ENCODE measurements at places on chromosomes 2 and 18. TPM values are rescaled to one million over a fixed set of nuclear protein-coding genes. Genes with fewer than 3 reads are reported as not detected.

DNA sequence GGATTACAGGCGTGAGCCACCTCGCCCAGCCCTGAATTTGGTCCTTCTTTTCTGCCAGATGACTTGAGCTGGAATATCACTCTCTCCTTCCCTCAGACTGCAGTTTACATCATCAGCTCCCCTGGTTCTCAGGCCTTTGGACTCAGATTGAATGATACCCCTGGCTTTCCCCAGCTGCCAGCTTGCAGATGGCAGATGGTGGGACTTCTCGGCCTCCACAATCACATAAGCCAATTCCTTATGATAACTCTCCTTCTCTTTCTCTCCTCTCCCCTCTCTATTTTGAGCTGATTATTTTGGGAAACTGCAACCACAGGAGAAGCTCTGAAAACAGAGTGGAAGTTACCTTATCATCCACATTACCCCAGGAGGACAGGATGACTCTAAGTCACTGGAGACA is 33.4 kb upstream of the ATP8B1 start:
- no peaks in the 10 kb centered on the region for H3K27me3 ChIP-seq
- no peaks in the 10 kb centered on the region for H3K36me3 ChIP-seq
- no peaks in the 10 kb centered on the region for H3K4me1 ChIP-seq
- H3K27ac ChIP-seq, result no peak overlapping the region
- H3K4me3 ChIP-seq, result no peak overlapping the region
- no peak for DNase-seq

- H3K27ac ChIP-seq, result no peak overlapping the region
- no peaks in the 10 kb centered on the region for H3K4me1 ChIP-seq
- H3K36me3 ChIP-seq, result no peaks in the 10 kb centered on the region
- H3K27me3 ChIP-seq, result no peaks in the 10 kb centered on the region
- H3K4me3 ChIP-seq, result no peak overlapping the region
Observed at GRCh38 chr18:79540904-79541282, 138.7 kb upstream of the CTDP1 start.

GRCh38 chr2:218405086-218405745 is 5.5 kb downstream of the CTDSP1 start:
- H3K4me1 ChIP-seq, result peaks cover 32% of the 10 kb centered on the region
- H3K36me3 ChIP-seq, result peaks cover 44% of the 10 kb centered on the region
- H3K27me3 ChIP-seq, result no peaks in the 10 kb centered on the region
- H3K4me3 ChIP-seq, result peak overlapping the region; percentile 60
- peak overlapping the region; percentile 74 for H3K27ac ChIP-seq

DNA sequence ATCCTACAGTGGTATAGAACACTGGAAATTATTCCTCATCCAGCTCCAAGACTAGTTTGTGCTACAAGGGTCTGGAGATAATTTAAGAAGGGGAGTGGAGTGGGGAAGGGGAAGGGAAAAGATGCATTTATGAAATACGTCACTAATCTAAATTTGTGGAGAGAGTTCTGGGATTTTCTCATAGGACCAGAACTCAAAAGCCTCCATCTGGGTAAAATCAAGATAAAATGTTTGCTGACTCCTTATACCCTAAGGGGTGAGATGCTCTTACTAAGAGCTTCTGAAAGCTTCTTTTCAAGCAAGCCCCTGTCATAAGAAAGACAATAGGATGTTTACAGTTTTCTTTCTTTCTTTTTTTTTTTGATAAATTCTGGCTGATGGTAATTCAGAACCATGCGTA is 88.5 kb upstream of the RBMS1 start:
- peaks cover 15% of the 10 kb centered on the region for H3K4me1 ChIP-seq
- no peak overlapping the region for H3K4me3 ChIP-seq
- DNase-seq, result no peak
- no peaks in the 10 kb centered on the region for H3K36me3 ChIP-seq

GRCh38 chr2:128654408-128654807 is 335.7 kb upstream of the HS6ST1 start:
- H3K4me1 ChIP-seq, result no peaks in the 10 kb centered on the region
- no peaks in the 10 kb centered on the region for H3K36me3 ChIP-seq
- no peak for DNase-seq
- H3K27me3 ChIP-seq, result no peaks in the 10 kb centered on the region
- H3K4me3 ChIP-seq, result no peak overlapping the region
- no peak overlapping the region for H3K27ac ChIP-seq

DNA sequence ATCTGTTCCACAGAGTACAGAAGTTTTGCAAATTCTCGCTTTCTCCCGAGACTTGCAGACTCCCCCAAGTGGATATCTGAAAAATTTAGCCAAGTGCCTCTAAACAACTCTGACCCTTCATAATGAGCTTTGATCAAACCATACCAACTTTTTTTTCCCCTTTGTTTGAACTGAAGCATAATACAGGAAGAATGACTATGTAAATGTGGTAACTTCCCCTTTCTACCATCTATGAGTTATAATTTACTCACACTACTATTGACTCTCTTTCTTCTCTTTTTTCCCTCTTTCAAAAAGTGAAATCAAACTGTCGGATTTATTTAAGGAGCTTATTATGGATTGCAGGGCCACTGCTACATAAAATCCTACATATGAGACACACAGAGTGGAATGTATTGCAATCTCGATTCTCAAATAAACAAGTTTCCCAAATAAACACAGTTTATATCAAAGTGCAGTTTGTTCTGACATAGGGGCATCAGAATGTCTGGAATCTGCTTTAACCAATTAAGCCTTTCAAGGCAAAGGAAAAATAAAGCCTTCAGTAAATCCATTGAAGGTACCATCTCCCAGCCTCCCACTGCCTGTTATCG is 1.4 kb upstream of the ZNF804A start:
- peak overlapping the region; percentile 70 for H3K4me3 ChIP-seq
- no peak overlapping the region for H3K27ac ChIP-seq
- peaks cover 3% of the 10 kb centered on the region for H3K27me3 ChIP-seq
- DNase-seq, result no peak

- H3K4me1 ChIP-seq, result no peaks in the 10 kb centered on the region
- DNase-seq, result no peak
- no peaks in the 10 kb centered on the region for H3K36me3 ChIP-seq
Observed at GRCh38 chr18:48913775-48914174, 37.0 kb downstream of the SMAD7 start.

- no peak for DNase-seq
- H3K4me1 ChIP-seq, result peaks cover 12% of the 10 kb centered on the region
- no peaks in the 10 kb centered on the region for H3K27me3 ChIP-seq
- no peaks in the 10 kb centered on the region for H3K36me3 ChIP-seq
- no peak overlapping the region for H3K27ac ChIP-seq
Observed at GRCh38 chr2:69168950-69169654, 156.1 kb downstream of the ANTXR1 start.

GRCh38 chr2:221818616-221819320 is 246.7 kb upstream of the EPHA4 start:
- DNase-seq, result no peak
- no peaks in the 10 kb centered on the region for H3K36me3 ChIP-seq
- no peak overlapping the region for H3K4me3 ChIP-seq
- H3K27me3 ChIP-seq, result no peaks in the 10 kb centered on the region

GRCh38 chr2:215441560-215442400 is 5.9 kb upstream of the FN1 start:
- DNase-seq, result no peak
- peaks cover 15% of the 10 kb centered on the region for H3K27me3 ChIP-seq
- no peaks in the 10 kb centered on the region for H3K4me1 ChIP-seq
- H3K4me3 ChIP-seq, result no peak overlapping the region

GRCh38 chr2:86308356-86308755 is 29.1 kb downstream of the REEP1 start:
- no peak overlapping the region for H3K27ac ChIP-seq
- peaks cover 24% of the 10 kb centered on the region for H3K4me1 ChIP-seq
- H3K4me3 ChIP-seq, result no peak overlapping the region
- no peak for DNase-seq

DNA sequence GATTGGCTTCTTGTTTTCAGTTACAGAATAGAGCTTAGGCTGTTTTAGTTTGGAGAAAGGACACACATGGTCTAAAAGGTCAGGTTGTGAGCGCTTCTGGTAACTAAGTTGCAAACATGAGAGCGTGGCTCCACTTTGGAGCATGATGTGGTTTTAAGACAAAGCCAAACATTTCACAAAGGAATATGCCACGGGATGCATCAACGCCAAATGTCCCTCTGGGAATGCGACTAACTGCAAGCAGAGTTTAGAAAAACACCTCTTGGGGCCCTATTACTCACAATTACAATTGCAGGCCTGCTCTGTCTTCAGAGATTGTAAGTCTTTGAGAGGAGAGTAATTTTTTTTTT is 25.4 kb downstream of the MYO7B start:
- no peaks in the 10 kb centered on the region for H3K27me3 ChIP-seq
- no peak overlapping the region for H3K27ac ChIP-seq
- no peaks in the 10 kb centered on the region for H3K4me1 ChIP-seq
- no peak for DNase-seq
- no peak overlapping the region for H3K4me3 ChIP-seq

C1QL2 gene
- polyA plus RNA-seq, result not detected

CYP27A1 gene
- 18.4 TPM for polyA plus RNA-seq

GAREM1 gene
- 2.3 TPM for polyA plus RNA-seq

THSD7B gene
- polyA plus RNA-seq, result not detected

SIX2 gene
- 27.3 TPM for polyA plus RNA-seq

RNU2-63P gene
- not detected for polyA plus RNA-seq

GALR1 gene
- polyA plus RNA-seq, result under 0.01 TPM

RAB31 gene
- polyA plus RNA-seq, result 2.2 TPM

ABCB11 gene
- 0.01 TPM for polyA plus RNA-seq
